ENCODE measurements at places on chromosomes 1 and 21. TPM values are rescaled to one million over a fixed set of nuclear protein-coding genes. Genes with fewer than 3 reads are reported as not detected.

GRCh38 chr1:55217226-55217986, 2.2 kb upstream of the USP24 start:
- DNase-seq, result no peak

SPRR2G gene
- total RNA-seq, result not detected

TMEM200B gene
- 8.2 TPM for total RNA-seq

IARS2 gene
- 85.8 TPM for total RNA-seq

DNA sequence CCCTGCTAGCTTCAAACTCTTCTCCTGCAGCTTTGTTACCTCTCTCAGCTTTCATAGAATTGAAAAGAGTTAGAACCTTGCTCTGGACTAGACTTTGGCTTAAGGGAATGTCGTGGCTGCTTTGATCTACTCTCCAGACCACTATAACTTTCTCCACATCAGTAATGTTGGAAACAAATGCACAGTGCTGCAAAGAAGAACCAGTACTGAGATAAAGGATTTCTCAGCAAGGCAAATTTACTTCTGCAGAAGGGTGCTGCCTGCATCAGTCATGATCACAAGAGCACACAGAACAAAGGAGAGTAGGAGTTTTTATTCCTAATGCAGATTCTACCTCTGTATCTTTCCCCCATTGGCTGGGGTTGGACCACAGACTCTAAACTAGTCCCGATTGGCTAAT, 621.6 kb upstream of the CHRM3 start:
- no peak for DNase-seq

DNA sequence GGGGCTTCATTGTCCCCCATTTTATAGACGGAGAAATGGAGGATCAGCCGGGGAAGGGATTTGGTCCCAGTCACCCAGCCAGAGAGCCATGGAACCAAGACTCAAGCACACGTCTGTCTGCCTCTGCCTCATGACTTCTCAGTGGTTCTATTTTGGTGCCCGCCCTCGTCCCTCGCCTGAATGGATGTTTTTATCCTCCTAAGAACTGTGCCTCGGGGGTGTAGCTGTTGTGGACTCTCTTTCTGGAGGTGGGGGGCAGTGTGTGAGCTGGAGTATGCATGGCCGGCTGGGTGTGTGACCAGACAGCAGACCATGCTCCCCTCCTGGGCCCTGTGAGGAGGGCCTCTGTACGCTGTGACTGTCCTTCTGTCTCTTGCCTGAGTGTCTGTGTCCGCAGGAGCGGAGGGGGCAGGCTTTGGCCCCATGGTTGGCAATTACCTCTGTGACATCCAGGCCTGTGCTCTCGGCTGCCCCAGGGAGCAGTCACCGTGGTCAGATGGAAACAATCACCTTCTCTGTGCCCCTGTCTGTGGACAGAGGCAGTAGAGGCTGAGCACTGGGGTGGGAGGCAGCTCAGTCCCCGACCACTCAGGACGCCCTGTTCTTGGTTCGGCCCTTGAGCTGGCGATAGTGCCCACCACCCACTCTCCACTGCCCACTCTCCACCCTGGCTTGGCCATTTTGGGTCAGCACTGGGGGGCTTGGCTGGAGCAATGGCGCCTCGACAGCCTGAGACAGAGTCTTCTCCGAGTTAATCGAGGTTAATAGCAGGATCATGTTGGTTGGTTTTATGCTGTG, 20.4 kb downstream of the WNT4 start:
- DNase-seq, result no peak

DNA sequence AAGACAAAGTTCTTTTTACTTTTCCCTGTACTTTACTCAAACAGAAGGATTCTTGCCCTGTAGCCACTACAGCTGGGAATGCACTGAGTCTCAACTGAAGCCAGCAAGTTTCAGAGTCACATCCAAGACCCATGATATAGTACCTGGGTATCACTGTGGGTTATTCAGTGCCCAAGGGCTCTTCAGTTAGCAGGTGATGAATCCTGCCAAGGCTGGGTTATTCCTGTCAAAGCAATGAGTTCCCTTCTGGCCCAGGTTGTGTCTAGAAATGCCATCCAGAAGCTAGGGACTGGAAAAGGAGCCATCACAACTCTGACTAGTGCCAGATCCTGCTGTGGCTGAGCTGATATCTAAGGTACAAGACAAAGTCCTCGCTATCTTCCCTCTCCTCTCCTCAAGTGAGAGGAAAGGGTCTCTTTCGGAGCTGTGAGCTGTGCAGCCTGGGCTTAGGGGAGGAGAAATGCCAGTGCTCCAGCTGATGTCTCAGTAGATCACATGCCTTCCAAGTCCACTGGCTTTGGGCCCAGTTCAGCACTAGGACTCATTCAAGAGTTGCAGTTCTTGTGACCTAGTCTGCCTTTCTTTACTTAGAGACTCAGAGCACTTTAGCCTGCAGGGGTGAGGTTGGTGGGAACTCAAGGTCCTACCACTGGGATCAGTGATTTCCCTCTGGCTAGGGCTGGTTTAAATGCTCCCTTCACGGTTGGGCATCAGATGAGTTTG, 369.4 kb downstream of the TBX15 start:
- DNase-seq, result no peak

RAB42 gene
- total RNA-seq, result 23.6 TPM

RPS27 gene
- 2,478 TPM for total RNA-seq

GRCh38 chr1:28744184-28744583, 7.4 kb downstream of the YTHDF2 start:
- DNase-seq, result no peak

DNA sequence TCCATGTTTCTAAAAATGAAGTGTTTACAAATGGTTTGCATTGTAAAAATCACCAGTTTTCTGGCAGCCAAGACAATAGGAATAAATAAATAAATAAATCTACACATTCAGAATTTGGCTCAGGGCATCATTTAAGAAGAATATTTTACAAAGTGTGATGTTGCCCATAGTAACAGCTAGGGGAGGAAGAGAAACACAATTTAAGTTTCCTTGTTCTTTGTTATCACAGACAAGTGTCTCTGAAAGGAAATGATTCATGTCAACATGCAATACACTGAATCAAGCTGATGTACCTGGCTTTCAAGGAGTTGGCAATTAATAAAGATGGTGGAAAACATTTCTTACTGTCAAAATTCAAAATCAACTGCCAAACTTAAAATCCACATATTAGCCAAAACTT, 74.7 kb downstream of the LHX8 start:
- DNase-seq, result no peak

MCOLN2 gene
- 1.2 TPM for total RNA-seq

GRCh38 chr1:3372317-3372716, 82.1 kb upstream of the ARHGEF16 start:
- no peak for DNase-seq

- DNase-seq, result no peak
Measured at GRCh38 chr1:202286622-202287097, 55.1 kb downstream of the UBE2T start.

ECM1 gene
- 1.0 TPM for total RNA-seq

- no peak for DNase-seq
Measured at GRCh38 chr1:233598891-233599541, 14.9 kb upstream of the KCNK1 start.

DNA sequence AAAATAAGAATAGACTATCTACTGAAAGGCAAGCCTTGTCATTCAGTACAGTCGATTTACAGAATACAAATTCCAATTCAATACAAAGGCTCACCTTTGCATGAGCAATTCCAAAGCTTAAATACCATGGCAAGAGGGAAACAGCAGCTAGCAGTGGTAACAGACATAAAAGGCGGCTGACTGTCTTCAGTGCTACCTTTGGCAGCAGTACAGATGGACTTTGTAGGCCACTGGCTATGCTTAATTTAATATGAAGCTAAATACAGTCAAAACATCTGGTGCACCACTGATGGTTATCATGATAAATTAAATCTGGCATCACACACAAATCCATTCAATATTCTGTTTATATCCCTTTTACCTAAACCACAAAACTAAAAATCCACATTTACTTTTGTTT, 62.4 kb downstream of the RERE start:
- DNase-seq, result no peak

DNA sequence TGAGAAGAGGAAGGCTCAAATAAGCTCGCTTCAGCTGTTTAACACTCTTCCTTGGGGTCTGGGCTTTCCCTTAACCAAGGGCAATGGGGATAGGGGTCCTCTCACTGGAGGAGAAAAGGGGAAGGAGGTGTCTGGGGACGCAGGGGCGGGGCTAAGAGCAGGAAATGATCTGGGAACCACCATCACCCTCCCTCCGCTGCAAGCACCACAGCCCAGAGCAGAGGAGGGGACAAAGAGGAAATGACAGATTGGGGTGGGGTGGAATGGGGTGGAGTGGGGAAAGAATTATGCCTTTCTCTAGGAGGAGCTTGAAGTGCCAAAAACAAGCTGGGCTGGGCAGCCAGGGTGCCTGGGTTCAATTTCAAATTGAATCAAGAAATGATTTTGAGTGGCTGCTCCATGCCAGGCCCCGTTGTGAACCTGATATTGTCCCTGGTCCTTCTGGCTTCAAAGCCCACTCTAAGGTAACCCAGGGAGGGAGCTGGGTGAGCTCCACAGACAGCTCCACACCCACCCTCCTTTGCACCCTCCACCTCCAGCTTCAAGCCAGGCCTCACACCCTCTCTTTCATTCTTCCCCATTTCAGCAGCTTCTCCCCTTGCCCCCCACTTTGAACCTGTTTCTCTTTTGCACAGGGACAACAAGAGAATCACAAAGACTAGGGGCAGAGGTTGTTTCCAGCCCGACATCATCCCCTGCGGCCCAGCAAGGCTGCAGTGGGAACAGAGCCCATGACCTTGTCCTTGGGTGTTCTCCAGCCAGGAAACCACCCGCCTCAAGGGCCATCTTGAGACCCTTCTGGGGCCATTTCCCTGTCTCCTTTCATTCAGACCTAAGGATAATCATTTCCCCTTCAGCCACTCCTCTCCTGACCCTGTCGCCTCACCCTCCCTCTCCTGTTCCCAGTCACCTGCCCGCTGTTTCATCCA, 1.1 kb downstream of the ARHGAP30 start:
- DNase-seq, result peak; percentile 2

CLDN17 gene
- not detected for total RNA-seq

DNA sequence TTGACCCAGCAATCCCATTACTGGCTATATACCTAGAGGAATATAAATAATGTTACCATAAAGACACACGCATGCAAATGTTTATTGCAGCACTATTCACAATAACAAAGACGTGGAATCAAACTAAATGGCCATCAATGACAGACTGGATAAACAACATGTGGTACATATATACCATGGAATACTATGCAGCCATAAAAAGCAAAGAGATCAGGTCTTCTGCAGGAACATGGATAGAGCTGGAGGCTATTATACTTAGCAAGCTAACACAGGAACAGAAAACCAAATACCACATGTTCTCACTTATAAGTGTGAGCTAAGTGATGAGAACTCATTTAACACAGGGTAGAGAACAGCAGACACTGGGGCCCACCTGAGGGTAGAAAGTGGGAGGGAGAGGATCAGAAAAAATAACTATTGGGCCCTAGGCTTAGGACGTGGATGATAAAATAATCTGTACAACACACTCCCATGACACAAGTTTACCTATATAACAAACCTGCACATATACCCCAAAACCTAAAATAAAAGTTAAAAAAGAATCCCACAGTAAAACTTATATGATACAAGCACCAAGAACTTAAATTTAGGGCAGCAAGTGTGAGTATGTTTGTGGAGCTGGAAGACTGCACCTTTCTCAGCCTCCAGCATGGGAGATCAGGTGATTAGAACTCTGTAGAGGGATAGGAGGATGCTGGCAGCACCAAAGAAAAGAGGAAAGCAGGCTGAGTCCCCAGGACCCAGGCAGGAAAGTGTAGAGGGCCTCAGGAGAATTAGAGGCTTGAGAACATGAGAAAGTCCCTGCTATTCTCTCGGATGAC, 320.8 kb upstream of the USP24 start:
- no peak for DNase-seq

DNA sequence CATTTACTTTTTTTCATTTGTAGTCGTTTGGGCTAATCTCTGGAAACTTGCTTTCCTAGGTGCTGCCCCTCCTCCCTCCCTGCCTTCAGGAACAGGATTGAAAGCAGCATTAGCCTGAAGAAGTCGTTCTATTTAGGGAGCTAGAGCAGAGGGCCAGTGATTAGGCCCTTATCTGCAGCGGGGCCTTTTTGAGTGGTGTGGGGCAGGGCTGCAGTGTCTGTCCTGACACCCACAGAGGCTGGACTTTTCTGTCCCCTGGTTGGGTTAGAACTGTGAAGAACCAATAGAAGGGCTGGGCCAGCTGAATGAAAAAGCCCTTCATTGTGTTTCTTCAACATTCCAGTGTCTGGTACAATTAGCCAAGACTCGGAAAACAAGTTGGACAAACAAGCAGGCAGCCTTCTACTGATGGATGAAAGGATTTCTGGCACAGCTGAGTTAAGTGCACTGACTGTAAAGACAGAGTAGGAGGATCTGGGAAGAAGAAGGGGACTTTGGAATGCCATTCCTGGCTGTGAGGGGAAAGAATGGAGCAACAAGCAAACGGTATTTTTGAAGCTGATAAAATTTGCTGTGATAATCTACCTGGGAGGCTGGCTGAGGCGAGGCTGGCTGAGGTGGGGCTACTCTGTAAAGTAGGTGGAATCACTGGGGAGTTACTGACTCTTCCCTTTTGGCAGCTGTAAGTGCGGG, 9.7 kb downstream of the MACF1 start:
- DNase-seq, result peak; percentile 57

C1orf210 gene
- total RNA-seq, result 43.9 TPM

LAMC2 gene
- 73.5 TPM for total RNA-seq

DNA sequence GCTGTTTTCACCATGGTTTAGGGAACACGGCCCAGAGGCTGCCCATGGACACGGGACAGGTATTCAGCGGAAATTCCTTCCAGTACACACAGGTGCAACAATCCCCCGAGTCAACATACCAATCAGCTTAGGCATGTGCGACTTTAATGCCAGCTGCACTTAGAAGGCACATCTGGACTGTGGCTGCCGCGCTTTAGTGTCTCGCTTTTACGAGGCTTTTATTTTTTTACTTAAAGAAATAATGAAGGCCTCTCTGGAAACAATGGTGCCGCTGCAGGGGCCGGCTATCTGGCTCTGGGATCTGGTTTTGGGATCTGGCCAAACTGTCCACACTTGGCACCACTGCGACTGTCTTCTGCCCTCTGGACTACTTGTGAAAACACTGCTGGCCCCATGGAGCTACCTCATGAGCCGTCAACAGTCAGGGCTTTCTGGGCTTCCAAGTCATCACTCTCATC, 55.5 kb downstream of the SLC66A1 start:
- DNase-seq, result no peak

- no peak for DNase-seq
Measured at GRCh38 chr1:184626076-184627006, 128.3 kb downstream of the EDEM3 start.

- no peak for DNase-seq
Measured at GRCh38 chr1:41447995-41448770, 36.3 kb downstream of the EDN2 start.

BSND gene
- 0.23 TPM for total RNA-seq

LORICRIN gene
- total RNA-seq, result not detected

GRCh38 chr21:17454315-17455027, 58.4 kb upstream of the CXADR start:
- peak; percentile 74 for DNase-seq

DNA sequence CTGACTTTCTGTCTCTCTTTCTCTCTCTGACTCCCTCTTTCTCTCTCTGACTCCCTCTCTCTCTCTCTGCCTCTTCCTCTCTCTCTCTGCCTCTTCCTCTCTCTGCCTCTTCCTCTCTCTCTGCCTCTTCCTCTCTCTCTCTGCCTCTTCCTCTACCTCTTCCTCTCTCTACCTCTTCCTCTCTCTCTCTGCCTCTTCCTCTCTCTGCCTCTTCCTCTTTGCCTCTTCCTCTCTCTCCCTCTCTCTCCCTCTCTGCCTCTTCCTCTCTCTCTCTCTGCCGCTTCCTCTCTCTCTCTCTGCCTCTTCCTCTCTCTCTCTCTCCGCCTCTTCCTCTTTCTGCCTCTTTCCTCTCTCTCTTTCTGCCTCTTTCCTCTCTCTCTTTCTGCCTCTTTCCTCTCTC, 18.6 kb upstream of the ANKRD45 start:
- DNase-seq, result no peak

Measured in hepatocyte (in vitro differentiated cells).